NCI-H460 (cell line): ENCODE measurements at places on chromosomes 7 and 10. TPM values are rescaled to one million over a fixed set of nuclear protein-coding genes. Genes with fewer than 3 reads are reported as not detected.

DNA sequence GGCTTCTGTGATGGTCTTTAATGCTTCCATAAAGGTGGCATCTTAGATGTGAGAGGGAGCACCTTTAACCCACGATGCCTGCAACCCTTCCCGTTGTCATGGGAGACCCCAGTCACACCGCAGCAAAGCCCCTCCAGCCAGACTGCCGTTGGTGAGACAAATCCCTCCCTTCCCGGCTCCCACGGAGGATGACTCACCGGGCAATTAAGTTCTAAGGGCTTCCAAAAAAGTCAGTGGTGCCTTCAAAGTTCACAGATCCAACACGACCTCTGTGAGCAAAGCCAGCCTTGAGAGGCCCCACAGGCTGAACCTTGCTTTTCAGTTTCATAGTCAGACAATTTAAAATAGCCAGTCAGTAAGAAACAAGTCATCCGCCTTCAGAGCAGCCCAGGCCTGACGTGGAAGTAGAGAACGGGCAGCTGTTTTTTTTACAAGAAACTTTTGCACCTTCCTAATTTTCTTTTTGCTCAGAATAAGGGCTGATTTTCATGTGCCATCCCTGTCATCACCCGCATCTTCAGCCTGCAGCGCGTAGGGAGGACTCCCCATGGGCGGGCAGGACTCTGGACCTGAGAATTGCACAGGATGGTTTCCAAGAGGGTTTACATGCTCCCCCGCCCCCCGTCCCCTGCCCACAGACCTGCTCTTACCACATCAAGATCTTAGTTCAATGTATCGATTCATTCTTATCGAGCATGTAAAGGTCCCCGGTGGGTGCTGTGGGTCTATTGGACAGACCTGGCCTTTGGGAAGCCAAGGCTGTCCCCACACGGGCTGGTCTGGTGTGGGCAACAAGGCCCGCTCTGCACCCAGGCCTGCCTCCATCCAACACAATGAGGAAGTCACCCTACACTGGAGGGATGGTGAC lies 333.9 kb downstream of the DNAJB6 start:
- no peak for DNase-seq

- DNase-seq: no peak
These were observed 444.8 kb downstream of the GRID1 start for GRCh38 chr10:85921789-85922188.

DNA sequence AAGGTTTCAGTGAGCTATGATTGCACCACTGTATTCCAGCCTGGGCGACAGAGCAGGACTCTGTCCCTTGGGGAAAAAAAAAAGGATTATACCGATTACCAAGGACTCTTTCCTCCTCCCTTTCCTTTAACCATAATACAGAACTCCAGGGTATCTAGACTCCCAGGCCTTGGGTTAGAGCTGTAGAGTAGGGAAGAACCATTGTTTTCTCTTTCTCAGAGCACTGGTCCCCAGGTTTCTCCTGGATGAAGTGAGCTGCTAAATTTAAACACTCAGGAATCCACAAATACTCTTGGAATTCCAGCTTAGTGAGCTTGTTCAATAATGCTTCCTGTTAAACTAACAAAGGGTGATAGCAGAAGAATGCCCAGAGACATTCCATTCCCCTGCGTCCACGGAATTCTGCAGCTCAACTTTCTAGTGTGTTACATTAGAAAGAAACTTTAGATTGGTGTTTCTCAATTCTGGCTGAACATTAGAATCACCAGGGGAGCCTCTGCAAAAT lies 14.6 kb upstream of the RPEL1 start:
- DNase-seq: peak; percentile 90

- no peak for DNase-seq
These were observed 177.4 kb downstream of the NRP1 start for GRCh38 chr10:33157103-33157502.

DNA sequence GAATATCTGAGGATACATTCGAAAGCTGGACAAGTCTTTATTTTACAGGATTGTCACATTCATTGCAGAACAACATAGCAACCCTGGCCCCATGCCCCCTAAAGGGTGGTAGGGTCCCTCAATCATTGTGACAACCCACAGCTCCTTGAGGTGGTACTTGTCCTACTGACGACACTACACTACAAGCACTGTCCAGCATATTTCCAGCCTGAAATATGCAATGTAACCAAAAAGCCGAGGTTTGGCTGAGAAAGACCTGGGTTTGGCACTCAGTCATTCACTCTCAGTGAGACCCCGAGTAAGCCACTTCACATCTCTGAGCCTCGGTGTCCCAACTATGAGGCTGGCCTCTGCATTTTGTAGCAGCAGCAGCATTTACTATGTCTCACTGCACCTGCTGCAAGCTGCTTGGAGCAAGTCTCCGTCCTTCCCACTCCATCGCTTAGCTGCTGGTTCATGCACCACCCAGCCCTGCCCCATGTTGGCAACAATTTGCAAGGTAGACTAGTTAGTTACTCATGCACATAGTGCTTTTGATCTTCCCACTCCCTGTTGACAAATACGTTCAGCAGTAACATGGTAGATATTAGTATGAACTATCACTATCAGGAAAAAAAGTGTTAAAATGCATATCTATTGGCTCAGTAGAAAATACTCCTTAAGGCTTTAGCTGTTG lies 43.6 kb upstream of the TNPO3 start:
- DNase-seq: no peak

Gene SEMA3D
- 59.1 and 72.1 TPM in 2 replicates for total RNA-seq

Gene BLNK
- total RNA-seq: not detected in 2 replicates

DNA sequence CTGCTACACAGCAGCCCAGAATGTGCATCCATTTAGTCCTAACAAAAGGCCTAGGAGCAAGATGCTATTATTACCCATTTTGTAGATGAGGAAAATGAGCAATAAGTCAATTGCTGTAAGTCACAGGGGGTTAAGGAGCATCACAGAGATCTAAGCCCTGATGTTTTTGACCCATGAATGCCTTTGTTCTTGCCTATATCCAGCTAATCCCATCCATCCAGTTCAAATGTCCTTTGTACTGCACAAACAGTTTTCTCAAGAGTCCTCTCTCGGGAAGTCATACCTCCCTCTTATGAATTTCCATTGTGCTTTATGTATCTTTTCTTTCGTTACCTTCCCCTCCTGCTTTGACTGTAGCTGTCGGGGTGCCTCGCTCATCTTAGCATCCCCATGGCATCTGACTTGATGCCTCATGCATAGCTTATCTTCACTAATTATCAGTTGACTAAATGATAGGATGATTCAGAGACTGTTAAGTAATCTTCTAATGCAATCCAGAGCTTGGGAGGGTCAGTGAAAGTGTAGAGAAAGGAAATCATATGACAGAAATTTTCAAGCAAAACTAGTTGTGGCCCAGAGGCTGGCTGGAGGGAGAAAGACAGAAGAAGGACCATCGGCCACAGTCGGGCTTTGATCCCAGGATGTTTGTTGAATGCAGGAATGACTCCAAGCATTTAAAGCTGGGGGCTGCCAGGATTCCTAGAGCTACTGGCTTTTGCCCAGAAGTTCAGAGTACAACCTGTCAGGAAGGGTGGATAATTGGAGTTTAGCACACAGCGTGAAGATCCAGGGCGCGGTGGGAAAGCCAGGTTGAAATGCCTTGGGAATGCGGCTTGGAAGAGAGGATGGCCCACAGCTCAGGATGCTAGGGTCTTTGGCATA lies 23.5 kb downstream of the BLVRA start:
- no peak for DNase-seq

Gene PIK3AP1
- total RNA-seq: 0.47 and 1.3 TPM in 2 replicates

GRCh38 chr7:23490357-23491135 lies 20.3 kb upstream of the IGF2BP3 start:
- DNase-seq: no peak

DNA sequence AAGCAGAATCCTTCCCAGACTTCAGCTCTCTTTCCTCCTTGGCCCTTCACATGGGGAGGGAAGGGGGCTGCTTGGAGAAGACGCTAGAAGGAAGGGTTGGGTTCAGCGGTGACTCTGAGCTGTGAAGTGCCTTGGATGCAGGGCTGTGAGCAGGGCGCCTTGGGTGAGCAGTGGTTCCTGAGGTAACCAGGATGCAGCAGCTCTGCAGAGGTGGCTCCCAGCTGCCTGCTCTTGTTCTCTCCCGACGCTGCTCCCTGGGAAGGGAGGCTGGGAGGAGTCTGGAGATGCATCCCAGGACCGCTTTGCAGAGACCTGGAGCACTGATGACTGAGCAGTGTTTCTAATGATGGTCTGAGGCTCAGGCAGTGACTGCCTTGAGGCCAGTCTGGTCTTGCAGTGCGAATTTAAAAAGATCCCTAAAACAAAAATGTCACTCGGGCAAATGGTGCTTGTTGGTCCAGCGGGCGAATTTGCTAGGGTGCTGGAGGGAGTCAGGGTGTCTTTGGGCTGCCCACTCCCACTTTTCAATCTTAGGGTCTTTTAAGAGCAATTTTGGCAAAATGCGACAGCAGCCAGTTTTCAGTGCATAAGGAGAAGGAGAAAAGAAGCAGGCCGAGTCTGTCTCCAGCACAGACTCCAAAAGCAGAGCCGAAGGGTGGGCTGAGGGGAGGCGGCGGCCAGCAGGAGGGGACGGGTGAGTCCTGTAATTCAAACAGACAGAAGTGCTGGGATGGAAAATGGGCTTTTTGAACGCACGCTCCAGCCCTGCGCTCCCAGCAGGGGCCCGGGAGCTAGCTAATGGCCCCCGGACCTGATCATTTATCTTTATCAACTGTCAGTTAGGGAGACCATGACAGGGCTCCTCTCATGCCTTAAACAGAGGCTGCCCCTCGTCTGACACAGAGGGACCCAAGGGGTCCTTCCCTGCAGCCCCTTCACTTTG lies 191.2 kb upstream of the SHH start:
- DNase-seq: no peak

- DNase-seq: no peak
These were observed 221.4 kb downstream of the GATA3 start for GRCh38 chr10:8275911-8276310.

GRCh38 chr10:63042256-63042655 lies 90.9 kb upstream of the NRBF2 start:
- DNase-seq: no peak

Gene OR6V1
- total RNA-seq: not detected in 2 replicates

GRCh38 chr7:148304456-148304855 lies 286.1 kb upstream of the C7orf33 start:
- DNase-seq: no peak

Gene GIMAP6
- total RNA-seq: not detected in 2 replicates

Gene ACSL5
- total RNA-seq: not detected in 2 replicates

DNA sequence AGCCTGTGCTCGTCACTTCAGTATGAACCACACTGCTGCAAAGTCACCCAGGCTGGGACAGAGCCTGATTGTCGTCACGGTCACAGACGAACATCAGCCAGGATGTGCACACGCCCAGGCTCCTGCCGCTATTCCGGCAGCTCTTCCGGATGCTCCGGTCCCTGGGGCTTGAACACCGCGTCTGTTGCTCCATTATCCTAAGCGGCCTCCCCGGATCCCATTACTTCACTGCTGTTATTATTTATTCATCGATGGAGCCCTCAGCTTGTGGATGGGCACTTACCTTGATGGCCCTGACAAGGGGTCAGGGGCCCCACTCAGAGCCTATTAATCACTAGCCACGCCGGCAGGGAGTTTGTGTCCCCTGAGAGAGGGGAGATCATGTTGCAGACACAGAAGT lies 120.8 kb upstream of the PCBD1 start:
- no peak for DNase-seq

- peak; percentile 77 for DNase-seq
These were observed 40.3 kb downstream of the NRCAM start for GRCh38 chr7:108415821-108416536.

- no peak for DNase-seq
These were observed 881 bp upstream of the SSBP1 start for GRCh38 chr7:141737118-141737835.

GRCh38 chr10:103747193-103747865 lies 108.0 kb downstream of the SH3PXD2A start:
- DNase-seq: no peak

Gene PPRC1
- total RNA-seq: 24.1 and 26.4 TPM in 2 replicates

DNA sequence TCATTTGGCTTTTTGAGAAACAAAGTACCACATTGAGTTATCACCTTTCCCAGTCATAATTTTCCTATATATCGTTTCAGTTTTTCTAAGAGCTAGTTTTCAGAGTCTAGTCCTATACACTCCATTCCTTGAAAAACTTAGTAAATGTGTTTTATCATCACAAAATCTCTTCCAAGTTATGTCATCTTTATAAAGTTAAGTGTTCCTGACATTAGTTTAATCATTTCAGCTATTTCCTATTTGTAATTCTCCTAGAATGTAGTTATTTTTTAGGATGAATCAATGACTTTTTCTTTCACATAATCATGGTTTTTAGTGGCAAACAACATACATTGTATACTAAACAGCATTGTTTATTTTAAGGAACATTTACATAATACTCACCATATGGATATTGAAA lies 191.7 kb upstream of the BET1 start:
- no peak for DNase-seq

DNA sequence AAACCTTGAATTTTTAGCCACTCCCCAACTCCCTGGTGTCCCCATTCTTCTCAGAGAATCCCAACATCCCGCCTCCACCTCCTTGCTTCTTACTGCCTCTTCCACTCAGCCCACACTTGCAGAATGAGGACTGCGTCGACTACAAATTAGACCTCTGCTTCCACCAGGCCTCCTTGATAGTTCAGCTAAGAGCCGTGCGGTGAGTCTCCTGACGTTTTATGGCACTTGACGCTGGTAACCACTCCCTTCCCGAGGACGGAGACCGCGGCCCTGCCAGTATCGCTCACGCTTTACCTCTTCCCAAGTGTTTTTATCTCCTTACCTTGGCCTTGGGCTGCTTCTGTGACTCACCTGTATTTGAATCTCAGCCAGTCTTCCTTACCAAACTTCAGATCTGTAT lies 31.1 kb downstream of the RBM17 start:
- DNase-seq: no peak

Gene PON1
- total RNA-seq: not detected in 2 replicates

- no peak for DNase-seq
These were observed 18.3 kb upstream of the MSMB start for GRCh38 chr10:46064269-46064817.

- DNase-seq: no peak
These were observed 104.7 kb downstream of the SEPTIN7 start for GRCh38 chr7:35905555-35905954.

Gene GRB10
- total RNA-seq: 19.5 and 24.7 TPM in 2 replicates

DNA sequence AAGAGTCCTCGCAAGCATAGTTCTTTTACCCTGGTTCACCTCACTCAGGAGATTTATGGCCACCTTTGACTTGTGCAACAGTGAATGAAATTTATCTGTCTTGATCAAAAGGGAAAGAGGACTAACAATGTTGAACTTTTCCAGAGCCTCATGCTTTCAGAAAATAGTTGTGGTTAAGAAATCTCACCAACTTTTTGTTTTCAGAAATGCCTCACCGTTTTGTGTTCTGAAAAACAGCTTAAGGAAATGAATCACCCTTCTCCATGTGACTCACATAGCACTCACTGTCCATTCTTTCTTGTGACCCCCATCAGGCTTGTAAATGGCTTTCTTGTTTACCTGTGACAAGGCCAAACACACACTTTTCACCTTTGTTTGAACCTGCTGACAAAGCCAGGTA lies 148.6 kb upstream of the FAM3C start:
- peak; percentile 23 for DNase-seq

- no peak for DNase-seq
These were observed 213.4 kb downstream of the SUGCT start for GRCh38 chr7:40348126-40348728.

Gene ICA1
- total RNA-seq: 17.1 and 24.1 TPM in 2 replicates
